ENCODE measurements at places on chromosomes 7 and 10. TPM values are rescaled to one million over a fixed set of nuclear protein-coding genes. Genes with fewer than 3 reads are reported as not detected.

WNT8B gene
- polyA plus RNA-seq, result not detected

TMEM213 gene
- polyA plus RNA-seq, result not detected

DNA sequence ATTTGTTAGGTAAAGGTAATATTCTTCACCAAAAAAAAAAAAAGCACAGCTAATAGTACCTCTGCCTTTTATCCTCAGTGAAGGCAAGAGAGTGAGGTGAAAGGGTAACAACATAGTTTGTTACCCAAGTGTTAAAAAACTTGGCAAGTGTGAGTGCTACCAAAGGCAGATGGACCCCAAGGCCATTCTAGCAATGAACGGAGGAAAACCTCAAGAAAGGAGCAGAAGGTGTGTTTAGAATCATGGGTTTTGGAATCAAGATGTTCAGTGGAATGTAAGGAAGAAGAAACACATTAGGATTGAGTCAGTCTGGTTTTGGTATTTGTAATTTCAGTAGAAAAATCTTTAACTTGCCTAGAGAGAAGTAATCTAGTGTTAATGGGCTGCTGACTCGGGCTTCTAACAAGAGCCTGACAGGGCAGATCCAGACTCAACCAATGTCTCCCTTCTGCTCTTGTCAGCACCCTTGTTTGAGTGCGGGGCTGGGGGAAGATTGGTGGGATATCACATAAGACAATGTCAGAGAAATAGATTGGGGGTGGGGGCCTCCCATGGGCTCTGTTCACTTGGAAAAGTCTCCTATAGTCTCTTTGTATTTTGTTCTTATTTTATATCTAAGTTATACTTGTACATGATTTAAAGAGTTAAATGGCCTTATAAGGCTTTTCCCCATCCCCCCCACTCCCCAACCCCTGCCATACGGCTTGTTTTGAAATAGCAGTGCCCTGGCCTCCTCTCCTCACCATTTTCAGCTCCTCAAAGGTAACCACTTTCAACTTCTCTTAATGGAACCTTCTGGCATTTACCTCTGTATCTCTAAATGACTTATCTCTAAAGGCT, 44.4 kb downstream of the SCD start:
- no peak for DNase-seq

- DNase-seq, result no peak
These were observed 42.9 kb downstream of the MKI67 start for GRCh38 chr10:128083191-128083895.

GRCh38 chr7:23472556-23472955, 2.3 kb upstream of the IGF2BP3 start:
- DNase-seq, result no peak

- no peak for DNase-seq
These were observed 492 bp upstream of the VCL start for GRCh38 chr10:73997461-73997786.

All from heart left ventricle (tissue), 16 donors.